ENCODE measurements at places on chromosomes 4 and X.

GRCh38 chr4:41028392-41029076 is 185.8 kb downstream of the APBB2 start:
- DNase-seq: no peak

- DNase-seq: no peak
Observed at GRCh38 chrX:78545233-78545632, 113.9 kb downstream of the RTL3 start.

- no peak for DNase-seq
Observed at GRCh38 chrX:74434336-74434735, 13.0 kb downstream of the SLC16A2 start.

DNA sequence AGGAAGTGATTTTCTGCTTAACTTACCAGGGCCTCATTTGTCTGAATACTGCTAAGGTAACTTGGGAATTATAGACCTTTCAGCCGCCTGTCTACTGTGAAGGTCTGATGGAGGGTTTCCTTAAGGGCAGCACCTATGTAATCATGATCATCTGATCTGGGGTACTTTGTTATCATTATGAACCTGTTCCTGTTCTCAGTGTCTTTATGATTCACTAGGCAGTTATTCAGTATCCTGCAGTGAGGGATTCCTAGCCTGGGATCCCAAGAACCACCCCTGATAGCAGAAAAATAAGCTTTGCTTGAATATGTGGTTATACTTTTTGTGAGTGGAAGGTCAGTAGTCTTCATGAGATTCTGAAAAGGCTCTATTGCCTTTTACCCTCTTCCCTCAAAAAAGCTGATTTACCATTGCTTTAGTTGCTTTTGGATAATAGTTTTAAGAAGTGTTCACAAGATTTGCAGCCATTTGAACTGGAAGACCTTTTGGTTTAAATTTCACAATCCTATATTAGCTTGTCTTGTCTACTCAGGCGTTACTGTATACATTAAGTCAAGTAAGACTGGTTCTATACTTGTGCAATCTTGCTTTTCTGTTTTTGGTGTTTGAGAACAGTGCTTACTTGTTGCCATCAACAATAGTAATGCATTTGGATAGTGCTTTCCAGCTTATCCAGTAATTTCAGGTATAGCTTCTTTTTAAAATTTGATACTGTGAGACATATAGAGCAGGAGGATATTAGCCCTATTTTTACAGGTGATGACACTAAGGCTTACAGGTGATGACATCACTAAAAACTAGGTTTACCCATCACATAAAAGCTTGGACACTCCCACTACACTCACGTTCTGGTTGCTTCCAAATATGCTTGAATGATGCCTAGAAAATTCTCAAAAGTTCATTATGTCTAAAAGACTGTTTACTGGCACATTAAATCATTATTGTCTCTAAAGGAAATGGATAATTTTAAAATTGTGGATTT is 60.0 kb downstream of the FHIP1A start:
- DNase-seq: no peak

GRCh38 chr4:111697176-111697942 is 447.9 kb upstream of the FAM241A start:
- no peak for DNase-seq

GRCh38 chr4:14025111-14025510 is 397.6 kb upstream of the BOD1L1 start:
- no peak for DNase-seq

DNA sequence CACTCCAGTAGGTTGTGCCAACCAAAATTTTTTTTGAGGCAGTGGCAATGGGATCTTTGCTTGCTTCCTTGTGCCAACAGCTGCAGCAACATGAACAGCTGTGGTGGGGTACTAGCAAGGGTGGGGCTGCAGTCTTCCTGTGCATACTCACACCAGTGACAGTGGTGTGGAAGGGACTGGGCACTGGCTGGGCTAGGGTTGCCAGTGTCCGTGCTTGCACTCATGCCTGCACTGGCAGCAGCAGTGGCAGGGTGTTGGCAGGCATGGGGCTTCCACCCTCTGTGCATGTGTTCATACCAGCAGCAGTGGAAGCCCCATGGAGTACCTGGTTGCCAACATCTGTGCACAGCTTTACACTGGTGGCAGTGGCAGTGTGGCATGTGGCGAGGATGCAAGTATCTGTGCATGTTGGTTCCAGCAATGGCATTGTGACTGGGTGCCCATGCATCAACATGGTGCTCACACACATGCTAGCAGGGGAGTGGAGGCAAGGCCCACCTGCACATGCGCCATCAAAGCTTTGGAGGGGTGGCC is 1312.6 kb downstream of the PCDH18 start:
- no peak for DNase-seq

- DNase-seq: no peak
Observed at GRCh38 chr4:40515037-40515397, 114.6 kb downstream of the RBM47 start.

DNA sequence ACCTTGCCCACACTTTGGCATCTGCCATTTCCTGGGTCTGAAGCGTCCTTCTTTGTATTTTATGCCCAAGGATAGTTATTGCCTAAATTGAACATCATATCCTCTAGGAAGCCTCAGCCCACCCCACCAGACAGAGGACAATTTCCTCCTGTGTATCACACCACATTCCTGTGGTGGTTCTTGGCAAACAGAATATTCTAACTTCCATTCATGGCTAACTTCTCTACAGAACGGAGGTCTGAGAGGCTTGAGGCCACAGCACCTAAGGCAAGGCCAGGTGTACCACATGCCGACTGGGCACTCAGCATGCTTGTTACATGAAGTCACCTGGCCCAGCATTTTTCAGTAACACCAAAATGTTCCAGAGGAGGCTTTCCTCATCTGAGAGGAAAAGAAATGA is 42.4 kb downstream of the CD99L2 start:
- no peak for DNase-seq

DNA sequence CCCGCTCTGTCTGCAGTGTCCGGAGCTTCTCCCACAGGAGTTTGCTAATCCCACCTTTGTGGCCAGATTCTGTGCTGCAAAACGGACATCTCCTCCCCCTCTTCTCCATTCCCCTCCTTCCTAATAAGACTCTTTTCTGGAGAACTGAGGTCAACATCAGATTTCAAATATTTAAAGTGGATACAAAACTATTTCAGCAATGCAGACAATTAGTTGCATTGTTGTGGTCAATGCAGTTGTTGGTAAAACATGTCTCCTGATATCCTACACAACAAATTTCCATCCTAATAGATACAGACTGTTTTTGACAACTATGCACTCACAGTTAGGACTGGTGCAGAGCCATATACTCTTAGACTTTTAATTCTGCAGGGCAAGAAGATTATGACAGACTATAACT is 5.1 kb upstream of the MCUB start:
- no peak for DNase-seq

DNA sequence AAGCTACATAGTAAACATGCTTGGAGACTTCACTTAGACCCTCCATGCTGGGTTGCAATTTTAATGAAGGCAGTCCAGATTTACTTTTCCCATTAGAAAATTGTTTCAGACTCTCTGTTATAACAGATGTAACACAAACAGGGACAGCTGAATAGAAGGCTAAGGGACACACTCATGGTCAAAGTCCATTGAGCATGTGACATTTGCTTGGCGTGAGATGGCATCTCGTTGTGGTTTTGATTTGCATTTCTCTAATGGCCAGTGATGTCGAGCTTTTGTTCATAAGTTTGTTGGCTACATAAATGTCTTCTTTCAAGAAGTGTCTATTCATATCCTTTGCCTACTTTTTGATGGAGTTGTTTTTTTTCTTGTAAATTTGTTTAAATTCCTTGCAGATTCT is 358.2 kb upstream of the CLNK start:
- DNase-seq: no peak

DNA sequence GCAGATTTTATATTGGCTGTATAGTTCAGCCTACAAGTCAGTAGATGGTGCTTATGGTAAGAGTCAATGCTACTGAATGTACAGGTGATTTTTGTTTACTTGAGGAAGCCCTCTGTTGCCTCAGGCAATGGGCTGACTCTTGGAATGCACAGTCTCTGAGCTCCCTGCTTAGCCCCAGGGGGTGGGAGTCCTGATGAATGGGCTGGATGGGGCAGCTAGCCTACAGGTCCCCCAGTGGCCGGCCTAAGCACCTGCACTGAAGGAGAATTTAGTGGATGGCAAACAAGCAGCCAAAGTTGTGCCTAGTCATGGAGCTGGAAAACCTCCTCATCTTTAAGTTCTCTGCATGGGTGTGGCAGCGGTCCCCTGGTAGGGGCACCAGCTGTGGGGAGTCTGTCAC is 101.8 kb upstream of the CXorf51B start:
- no peak for DNase-seq

- DNase-seq: no peak
Observed at GRCh38 chr4:1879485-1879884, 8.3 kb downstream of the NSD2 start.

DNA sequence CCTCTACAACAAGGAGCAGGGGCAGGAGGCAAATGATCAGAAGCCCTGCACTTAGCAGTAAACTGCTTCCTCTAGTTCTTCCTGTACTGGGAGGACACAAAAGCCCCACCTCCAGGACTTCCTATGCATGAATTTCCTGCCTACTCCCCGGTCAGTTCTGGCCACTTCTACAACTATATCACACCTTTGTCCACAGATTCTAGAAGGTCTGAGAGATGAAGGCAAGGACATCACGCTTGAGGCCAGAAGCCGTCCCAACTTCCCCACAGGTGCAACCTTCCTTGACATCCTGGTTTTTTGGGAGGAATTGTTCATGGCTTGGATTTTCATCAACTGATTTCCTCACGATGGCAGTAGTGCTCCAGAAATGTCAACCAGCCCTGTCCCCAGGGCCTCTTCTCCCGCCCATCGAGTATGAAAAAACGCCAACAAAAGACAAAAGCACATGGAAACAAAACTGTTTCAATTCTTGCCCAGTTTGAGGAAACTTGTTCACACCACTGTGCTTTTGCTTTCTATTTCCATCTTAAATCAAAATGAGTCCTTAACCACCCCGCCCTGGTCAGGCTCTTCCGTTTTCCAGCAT is 206.5 kb upstream of the STK26 start:
- DNase-seq: peak; percentile 12

DNA sequence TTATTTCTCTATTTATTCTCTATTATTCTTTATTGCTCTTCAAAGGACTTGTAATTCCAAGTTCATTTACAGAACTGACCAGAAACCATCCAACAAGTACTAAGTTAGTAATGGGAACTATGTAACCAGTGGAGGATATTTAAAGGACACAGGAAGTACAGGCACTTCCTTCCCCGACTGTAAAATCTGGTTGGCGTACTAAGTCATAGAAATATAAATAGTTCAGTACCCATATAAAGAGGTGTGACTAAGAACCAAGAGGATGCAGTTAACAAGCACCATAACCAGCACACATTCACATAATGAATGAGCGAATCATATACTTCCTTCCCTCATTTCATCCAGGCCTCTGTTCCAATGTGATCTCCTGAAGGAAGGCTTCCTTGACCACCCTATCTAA is 3.6 kb upstream of the EIF4E start:
- DNase-seq: no peak

DNA sequence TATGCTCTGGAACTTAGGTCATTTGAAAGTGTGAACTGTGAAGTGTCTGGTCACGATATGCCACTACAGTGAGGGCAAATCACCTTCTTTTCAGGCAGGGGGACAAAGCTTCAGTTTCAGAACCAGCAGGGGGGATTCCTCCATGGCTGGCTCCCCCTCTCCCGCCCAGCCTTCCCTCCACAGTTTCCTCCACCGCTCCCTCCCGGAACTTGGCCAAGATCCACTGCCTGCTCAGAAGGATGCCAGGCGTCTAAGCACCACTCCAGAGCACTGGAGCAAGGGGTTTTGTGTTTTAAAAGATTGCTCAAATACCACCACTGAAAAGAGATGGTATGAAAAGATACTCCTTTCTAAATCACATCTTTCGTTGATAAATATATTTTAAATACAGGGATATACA is 126.9 kb downstream of the ELOVL6 start:
- no peak for DNase-seq

GRCh38 chr4:17188547-17189400 is 290.3 kb upstream of the LDB2 start:
- no peak for DNase-seq

GRCh38 chr4:26253968-26254367 is 66.8 kb upstream of the RBPJ start:
- no peak for DNase-seq

- no peak for DNase-seq
Observed at GRCh38 chrX:118857006-118857405, 33.4 kb downstream of the ZCCHC12 start.

DNA sequence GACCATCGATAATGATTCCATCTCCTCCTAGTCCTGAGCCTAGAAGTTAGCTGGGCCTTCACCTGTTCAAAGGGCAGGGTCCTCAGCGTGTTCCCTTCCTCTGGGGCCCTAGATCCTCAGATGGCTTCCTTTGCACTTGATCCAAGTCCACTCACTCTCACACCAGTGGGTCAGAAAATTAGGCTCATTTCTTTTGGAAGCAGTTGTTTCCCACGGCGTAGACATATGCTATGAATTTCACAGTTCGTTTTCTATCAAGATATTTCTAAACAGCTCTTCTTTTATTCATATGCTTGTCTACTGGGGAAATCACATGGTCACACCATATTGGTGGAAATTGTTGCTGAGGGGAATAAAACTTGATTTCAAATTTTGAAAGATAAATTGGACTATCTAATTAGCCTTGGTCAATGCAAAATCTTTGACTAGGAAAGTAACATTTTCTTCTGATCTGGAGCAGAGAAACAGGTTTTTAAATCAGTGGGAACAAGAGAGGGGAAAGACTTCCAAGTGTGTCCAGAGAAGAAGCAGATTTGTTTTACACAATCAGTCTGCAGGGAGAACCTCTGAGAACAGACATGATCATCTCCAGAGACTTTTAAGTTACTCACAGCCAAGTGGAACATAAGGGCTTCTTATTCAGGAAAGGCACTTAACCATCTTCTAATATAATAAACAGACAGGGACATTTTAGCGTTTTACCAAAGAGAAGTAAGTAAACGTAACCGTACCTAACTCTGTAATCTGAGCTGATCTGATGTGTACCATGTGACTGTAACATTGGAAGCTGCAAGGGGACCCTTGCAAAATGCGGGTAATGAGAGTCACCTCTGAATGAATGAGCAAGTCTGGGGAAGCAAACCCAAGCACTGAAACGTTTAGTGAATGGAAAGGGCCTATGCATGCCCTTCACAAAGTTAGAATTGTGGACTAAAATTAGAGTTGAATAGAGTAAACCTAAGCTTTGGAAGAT is 455.7 kb upstream of the FAT1 start:
- no peak for DNase-seq

- no peak for DNase-seq
Observed at GRCh38 chrX:1853916-1854315, 239.1 kb downstream of the ASMT start.

GRCh38 chr4:3233391-3234071 is 15.4 kb upstream of the MSANTD1 start:
- DNase-seq: no peak

- no peak for DNase-seq
Observed at GRCh38 chr4:30002341-30002740, 717.8 kb upstream of the PCDH7 start.

DNA sequence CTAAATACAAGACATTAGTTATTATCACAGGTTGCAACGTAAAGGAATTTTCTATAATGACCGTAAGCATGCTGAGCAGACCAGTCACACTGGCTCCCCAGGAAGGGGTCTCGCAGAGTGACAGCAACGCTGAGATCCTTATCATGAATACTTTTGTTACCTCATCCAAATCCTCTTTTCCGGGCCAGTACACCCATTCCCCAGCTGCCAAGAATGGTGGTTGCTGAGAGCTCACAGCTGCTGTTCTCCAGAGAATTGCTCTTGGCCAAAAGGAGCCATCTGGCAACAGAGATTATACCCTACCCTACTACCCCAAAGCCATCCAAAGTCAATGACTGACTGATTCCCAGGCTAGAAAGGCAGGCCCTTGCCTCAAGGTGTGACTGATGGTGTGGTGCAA is 91.6 kb downstream of the FUNDC1 start:
- no peak for DNase-seq

- DNase-seq: no peak
Observed at GRCh38 chr4:23717528-23718248, 172.2 kb downstream of the PPARGC1A start.

All from NCI-H1417 treated with DMSO at 0.1 percent for 48 hours (cell line).